GF-D8 (cell line): ENCODE measurements at places on chromosomes 13 and 19.

- DNase-seq = no peak
These were observed 14.0 kb downstream of the FRY start for GRCh38 chr13:32045537-32045936.

- DNase-seq = no peak
These were observed 152.1 kb downstream of the PCDH9 start for GRCh38 chr13:67078062-67078461.

DNA sequence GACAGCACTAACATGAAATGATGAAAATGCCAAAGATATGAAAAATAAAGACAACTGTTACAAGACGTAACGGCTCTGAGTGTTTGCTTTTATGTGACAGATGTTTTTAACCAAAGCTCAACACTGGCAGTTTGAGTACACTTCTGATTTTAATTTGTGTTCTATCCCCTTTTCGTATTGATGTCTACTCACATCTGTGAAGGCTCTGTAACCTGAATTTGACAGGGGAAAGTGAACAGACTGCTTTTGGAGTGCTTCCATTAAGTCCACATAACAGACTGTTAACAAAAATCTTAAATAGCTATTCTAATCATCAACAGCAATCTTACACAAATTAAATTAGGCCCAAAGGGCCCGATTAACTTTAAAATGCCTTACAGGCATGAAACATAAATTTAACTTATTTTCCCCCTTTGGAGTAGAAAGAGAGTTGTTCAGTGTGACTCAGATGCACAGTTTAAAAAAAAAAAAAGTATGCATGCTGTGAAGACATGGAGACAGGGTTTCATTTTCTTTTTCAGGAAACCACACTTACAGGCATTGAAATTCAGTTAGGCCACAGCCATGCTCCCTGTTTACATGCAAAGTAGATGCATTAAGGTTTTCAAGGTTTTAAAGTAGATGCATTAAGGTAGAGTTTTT lies 16.3 kb upstream of the RNASEH2B start:
- DNase-seq = peak; percentile 93

- no peak for DNase-seq
These were observed 54.9 kb upstream of the RFC3 start for GRCh38 chr13:33763021-33763420.
